ENCODE measurements at places on chromosomes 16 and 17.

DNA sequence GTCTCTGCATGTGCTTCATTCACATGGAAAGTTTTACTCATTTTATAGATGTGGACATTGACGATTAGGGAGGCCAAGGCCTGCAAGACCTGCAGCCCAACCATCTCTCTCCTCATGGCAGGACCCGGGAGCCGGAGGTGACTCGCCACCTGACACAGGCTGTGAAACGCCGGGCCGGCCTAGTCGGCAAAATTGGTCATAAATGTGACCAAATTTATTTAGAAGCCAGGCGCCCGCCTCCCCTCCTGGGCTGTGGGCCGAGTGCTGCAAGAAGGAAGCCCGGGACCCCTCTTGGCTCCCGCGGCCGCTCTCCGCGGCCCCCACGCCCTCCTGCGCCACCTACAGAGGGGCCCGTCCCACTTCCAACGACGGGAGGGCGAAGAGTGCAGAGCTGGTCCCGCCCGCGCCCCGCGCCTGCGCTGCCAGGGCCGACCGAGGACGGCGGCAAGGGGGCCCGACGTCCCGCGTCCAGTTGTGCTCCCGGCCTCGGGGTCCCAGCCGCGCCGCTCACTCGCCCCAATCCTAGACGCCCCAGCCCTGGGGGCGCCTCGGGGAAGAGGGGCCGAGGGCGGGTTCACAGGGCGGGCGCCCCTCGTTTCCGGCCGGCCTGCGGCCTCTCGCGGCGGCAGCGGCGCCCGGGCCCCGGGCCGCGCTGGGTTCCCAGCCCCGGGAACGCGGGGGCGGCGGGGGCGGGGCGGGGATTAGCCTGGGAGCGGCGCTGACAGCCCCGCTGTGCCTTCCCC lies 47.5 kb downstream of the WNT3 start:
- DNase-seq = peak; percentile 29

DNA sequence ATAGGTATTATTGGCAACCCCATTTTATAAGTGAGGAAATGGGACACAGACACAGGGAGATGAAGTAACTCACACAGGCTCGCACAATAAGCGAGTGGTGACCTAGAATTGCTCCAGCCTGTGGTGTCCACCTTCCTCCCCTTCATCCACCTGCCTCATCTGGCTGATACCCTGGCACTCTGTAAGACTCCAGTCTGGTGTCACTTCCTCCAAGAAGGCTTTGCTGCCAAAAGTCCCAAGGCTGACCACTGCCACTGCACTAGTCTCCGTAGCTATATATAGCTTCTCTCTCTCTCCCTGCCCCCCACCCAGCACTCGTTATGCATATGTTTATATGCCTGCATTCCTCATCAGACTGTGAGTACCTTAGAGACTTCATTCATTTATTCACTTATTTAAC lies 66.1 kb upstream of the SREBF1 start:
- DNase-seq = no peak

DNA sequence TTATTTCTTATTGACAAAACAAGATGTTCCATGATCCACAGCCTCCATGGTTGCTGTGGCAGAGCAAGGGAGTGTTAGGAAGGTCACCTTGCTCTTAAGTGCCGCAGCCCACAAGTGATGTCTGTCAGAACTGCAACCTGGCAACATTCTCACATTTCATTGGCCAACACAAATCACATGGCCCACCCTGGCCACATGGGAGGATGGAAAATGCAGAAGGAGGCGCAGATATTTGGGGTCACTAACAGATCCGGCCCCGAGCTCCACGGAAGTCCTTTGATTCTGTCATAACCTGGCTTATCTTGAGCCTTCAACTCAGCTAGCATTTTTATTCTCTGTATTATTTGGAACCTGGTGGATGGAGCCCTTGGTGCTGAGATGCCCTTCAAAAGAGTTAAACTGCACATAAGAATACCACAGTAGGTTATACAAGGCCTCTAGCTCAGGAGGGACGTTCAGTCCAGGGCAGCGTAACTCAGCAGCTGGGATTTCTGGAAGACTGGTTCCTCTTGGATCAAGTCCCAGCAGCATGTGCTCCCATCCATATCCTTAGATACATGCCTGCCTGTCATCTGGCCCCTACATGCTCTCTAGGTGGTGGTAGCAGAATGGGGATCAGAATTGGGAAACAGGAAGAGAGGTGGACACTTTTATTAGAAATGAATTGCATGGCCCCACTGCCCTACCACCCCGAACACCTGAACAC lies 508.1 kb downstream of the HAPSTR1 start:
- DNase-seq = no peak

DNA sequence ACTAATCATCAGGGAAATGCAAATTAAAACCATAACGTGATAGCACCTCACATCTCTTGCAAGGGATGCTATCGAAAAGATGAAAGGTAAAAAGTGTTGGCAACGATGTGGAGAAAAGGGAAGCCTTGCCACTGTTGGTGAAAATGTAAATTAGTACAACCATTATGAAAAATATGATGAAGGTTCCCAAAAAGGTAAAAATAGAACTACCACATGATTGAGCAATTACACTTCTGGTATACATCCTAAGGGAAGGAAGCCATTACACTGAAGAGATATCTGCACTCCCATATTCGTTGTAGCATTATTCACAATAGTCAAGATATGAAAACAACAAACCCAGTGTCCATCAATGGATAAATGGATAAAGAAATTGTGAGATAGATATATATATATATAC lies 21.5 kb downstream of the ABCA10 start:
- no peak for DNase-seq

DNA sequence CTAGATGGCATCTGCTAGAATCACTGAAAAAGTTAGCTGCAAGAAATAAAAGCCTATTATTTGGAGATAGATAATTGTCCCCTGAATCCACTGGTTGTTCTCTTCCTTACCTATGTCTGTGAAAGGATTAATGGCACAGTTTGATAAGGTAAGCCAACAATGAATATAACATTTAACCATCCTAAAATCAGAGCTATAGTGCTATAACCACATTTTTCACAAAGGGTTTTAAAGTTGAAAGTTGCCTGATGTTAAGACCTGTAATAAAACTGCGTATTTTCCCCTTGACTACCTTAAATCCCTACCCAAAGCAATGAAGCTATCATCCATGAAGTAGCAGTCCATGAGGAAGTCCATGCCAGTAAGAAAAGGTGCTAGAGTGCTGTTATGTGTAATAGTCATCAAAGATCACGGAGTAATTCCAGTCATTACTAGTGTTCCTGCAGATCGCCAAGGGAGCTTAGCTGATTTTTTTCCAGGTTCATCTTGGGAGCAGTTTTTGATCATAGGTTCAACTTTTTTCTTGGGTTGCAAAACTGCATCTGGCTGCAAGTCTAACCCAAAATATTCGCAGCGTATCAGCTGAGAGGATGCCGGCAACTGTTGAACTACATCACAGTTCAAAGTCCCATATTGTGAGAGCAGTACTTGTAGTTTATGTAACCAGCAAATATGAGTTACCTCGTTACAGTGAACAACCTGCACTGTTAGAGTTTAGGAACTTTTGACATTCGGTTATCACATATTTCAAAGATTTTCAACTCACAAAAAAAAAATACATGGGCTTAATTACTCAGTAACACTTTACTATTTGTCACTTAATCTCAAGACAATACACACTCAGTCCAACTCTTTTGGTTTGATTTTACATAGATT lies 18.2 kb upstream of the RSL1D1 start:
- DNase-seq = no peak

DNA sequence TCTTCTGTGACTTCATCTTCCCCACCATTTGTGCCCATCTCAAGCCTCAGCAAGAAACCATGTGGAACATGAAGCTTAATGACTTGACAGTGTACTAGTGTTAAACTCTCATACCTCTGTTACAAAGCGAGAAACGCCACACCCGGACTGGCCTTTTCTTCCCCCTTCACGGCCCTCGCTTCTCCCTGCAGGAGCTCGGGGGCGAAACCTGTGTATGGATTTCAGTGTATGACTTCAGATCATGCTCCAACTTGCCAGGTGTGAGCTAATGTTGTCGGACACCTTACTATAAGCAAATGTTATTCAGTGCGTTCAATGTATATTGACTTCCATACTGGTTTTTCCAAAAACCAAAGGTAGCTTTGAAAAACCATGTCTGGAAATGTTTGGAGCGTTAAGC lies 20.1 kb upstream of the SLC5A11 start:
- DNase-seq = no peak

DNA sequence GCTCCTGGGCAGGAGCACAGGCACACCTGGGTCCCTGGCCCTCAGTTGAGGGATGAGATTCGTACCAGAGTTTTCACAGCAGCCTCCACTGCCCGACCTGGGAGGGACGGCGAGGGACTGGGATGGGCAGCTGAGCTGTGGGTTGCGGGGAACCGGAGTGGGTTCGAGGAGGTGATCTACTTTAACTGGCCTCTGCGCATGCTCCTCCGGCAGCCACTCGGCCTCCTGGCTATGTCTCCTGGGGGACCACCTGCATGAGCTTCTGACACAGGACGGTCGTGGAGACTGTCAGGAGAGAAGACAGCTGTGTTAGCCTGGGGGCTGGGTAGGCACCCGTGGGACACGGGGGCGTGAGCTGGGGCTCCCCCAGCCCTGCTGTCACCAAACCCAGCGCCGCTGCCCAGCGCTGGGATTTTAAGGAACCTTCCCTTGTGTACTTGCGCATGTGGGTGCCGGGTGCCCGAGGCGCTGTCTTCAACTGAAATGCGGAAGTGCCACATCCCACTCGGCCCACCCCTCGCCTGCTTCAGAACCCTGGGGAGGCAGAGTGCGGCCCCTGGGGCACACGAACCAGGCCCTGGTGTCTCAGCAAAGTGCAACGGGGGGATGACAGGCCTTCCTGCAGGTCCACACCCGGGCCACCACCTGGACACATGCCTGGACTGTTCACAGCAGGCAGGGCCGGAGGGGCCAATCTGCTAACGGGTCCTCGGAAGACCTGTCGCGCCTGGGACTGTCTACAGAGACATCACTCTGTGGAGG lies 36.4 kb downstream of the SLC7A5 start:
- DNase-seq = peak; percentile 25

DNA sequence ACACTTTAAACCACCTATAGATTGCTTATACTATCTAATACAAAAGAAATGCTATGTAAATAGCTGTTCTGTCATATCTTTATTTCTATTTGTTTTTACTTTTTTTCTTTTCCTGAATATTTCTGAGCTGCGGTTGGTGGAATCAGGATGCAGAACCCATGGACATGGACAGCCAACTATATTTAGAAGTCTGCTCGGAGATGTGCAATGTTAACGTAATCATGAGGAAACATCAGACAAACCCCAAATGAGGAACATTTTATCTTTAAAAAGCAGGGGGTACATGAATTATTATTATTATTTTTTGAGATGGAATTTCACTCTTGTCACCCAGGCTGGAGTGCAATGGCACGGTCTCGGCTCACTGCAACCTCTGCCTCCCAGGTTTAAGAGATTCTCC lies 31.4 kb upstream of the GHDC start:
- DNase-seq = no peak

DNA sequence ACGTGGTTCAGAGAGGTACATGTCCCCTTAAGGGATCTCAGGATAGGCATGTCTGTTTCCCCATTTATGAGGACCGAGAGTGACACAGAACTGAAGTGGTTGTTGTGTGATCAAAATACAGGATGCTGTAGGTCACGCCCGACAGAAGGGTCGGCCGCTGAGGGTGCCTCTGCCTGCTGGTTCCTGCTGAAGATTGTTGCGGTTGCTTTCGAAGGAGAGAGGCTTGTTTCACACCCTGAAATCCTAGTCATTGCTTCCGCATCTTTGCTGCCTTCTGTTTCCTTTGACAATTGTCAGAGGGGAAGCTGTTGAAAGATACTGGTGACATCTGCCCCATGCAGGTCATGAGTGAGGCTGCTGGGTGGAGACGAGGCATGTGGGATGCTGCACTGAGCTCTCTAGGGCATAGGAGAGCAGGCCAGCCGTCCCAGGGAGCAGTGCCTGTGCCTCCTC lies 3.8 kb upstream of the NAT9 start:
- DNase-seq = no peak

DNA sequence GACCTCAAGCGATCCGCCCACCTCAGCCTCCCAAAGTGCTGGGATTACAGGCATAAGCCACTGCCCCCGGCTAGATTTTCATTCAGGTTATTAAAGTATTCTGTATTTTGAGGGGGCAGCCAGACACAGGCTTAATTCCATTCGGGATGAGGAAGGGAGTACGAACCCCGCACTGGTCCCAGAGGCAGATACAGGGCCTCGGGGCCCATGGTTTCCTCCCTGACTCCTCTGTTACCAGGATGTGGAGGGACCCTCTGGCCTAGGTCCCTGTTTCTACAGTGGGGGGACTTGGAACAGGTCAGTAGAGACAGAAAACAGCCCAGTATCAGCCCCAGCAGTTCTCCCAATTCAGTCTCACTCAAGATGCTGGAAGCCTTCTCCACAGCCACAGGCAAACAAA lies 42.0 kb downstream of the PECAM1 start:
- DNase-seq = no peak

DNA sequence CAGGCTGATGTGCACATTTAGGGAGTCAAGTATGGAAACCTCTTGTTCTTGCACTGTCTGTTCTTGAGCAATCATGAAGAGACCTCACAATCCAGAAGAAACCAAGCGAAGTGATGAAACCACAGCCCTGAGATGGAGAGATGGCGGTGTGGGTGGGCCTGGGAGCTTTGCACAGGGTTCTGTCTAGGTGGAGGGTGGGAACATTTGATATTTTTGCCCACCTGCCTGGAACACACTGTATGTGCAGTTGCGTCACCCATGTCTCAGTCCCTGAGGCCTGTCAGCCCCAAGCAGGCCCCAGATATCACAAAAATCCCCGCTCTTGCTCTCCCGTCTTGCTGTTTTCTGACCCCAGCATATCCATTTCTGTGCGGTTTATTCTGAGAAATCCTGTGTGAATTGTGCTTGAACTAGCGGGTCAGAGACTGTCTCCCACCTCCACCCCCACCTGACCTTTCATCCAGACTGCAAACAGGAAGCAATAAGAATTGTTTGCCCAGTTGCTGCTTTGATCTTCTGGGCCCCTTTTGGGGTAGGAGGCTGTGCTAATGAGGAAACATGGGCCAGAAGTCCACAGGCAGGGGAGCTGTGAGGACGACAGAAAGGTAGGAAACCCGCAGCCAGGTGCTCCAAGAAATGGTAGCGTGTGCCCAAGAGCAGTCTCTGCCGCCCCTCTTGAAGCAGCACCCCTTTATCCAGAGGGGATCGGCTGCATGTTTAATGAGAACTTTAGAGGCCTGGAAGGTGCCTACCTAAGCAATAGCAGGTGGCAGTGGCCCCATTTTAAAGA lies 183.8 kb downstream of the CCDC182 start:
- no peak for DNase-seq

DNA sequence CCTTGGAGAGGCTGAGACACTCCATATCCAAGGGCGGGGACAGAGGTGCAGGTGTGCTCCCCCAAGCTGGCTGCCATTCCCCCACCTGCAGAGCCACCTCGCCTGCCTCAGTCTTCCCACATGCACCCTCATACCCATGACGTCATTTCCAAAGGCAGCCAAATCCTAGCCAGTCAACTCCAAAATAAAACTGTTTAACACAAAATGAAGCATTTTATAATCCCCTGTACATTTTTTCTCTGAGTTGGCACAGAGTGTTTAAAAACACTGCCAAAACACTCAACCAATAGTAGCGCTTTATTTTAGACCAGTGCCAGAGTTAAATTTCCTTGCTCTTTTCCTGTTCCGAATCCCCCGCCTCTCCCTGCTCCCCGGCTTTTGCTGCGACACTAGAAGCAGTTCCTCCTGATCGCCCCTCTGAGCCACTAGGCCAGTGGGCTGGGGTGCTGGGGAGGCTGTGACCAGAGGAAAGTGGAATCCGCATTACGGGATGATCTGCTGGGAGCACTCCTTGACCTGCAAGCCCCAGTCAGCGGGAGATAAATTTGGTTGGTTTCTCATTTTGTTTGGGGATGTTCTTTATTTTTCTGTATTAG lies 139.5 kb downstream of the ZNF423 start:
- DNase-seq = no peak

- DNase-seq = no peak
Measured at GRCh38 chr16:8740775-8741355, 56.6 kb downstream of the TMEM186 start.

- no peak for DNase-seq
Measured at GRCh38 chr17:82281502-82282238, 8.2 kb upstream of the CSNK1D start.
